Right lung (tissue), 10 donors: ENCODE measurements at places on chromosomes 3 and 15.

GRCh38 chr15:32908872-32909271 lies 191.1 kb downstream of the GREM1 start:
- DNase-seq: no peak

GRCh38 chr15:64775551-64776401 lies at the start of gene RBPMS2:
RBPMS2 (minus strand) TSS chr15:64775589; CDS start chr15:64775319, 270 bp downstream.
- DNase-seq: no peak

GRCh38 chr15:49813625-49814024 lies 192.8 kb downstream of the DTWD1 start:
- DNase-seq: peak; percentile 41

DNA sequence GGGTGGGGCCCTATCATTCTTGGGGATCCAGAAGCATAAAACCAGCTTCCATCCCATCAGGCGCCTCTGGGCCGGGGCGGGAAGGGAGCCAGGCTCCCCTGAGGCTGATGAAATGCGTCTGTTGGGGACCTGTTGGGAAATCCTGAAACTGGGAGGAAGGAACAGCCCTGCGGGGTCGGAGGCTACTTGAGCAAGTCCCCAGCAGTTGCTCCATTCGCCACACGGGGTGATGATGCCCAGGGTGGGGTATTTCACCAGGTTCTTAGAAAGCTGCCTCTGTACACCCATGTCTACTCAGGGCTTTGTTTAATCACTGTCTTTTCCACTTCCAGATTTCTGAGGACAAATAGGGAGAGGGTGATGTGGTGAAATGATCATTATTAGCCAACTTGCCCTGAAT lies 25.4 kb upstream of the TSEN2 start:
- no peak for DNase-seq

DNA sequence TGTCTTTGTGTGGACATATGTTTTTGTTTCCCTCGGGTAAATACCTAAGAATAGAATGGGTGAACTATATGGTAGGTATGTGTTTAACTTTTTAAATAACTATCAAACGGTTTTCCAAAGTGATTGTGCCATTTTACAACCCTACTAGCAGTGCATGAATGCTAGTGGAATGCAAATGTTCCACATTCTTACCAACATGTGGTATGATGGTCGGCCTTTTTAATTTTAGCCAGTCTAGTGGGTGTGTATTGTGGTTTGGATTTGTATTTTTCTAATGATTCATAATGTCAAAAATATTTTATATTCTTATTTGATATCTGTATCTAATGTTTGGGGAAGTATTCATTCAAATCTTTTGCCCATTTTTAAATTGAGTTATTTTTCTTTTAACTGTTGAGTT lies 68.2 kb upstream of the SMAD3 start:
- no peak for DNase-seq

- no peak for DNase-seq
Measured at GRCh38 chr3:66037330-66037985, 1.3 kb downstream of the MAGI1 start.

DNA sequence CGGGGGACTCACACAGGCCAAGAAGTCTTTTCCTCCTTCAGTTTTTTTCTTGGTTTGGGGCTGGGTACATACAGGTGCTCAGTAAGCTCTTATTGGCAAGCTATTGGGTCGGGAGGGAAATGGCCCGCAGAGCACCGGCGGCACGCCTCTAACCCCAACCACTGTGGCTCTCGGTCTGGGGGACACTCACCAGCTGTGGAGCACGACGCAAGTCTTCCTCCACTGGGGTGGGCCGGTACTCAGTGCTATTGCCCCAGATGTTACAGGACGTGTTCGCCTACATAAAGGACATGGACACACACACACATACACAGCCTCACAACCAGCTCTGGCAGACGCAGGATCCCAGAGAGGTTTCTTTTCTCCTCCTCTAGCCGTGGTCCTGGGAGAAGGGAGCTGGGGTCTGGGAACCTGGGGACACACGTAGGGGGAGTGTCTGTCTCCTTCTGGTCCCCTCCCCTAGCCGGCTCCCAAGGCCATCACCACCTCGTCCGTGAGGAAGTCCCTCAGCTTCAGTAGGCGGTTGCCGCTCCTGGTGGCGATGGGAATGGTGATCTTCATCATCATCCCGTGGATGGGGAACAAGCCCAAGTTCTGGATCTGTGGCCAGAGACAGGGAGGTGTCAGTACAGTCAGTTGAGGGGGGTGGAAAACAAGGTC lies 33.4 kb downstream of the FEM1B start:
- DNase-seq: no peak

- DNase-seq: no peak
Measured at GRCh38 chr3:138825336-138825735, 9.4 kb downstream of the PIK3CB start.

DNA sequence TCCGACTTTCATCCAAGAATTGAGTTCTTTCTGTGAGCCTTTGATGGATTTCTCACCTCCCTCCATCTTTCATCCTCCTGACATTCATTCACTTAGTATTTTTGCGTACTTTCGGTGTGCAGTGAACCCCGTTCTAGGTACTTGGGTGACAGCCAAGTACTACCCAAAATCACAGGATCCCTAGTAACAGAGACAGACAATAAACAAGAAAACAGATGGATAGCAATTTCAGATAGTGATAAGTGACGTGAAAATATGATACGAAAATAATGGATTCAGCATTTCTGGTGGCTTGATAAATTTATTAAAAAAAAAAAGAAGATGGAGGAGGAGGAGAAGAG lies 264 bp upstream of the CMTM6 start:
- DNase-seq: no peak

DNA sequence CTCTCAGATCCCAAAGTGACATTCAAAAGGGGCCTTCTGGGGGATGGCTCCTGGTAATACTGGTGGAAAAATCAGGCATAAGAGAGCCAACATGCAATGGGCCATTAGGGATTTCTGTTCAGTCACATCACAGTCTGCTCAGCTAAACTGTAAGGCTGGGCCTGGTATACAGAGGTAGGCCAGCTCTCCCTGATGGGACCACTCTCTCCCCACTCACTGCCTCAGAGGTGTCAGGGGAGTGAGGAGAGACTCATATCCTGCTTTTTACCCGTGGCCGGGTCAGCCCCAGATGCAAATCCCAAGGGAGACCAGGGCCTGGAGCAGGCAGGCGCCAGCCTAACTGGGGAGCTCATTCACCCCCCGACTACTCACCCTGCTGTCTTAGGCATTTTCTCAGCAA lies 48.1 kb upstream of the TPM1 start:
- no peak for DNase-seq

DNA sequence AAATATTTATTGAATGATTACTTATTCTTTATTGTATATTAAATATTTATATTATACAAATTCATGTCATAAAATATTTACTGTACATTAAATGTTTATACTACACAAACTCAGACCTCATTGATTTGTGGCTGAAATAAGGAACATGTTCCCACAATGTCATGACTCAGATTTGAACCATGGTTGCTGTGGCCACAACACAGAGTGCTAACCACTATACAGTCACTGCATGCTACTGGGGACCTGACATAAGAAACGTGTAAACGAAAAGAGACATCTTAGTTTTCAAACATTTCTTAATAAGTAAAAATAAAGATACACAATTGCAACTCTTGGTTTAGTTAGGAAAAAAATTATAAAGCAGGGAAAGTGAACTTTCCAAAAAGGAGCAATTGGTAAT lies 99.1 kb upstream of the AGTR1 start:
- no peak for DNase-seq

DNA sequence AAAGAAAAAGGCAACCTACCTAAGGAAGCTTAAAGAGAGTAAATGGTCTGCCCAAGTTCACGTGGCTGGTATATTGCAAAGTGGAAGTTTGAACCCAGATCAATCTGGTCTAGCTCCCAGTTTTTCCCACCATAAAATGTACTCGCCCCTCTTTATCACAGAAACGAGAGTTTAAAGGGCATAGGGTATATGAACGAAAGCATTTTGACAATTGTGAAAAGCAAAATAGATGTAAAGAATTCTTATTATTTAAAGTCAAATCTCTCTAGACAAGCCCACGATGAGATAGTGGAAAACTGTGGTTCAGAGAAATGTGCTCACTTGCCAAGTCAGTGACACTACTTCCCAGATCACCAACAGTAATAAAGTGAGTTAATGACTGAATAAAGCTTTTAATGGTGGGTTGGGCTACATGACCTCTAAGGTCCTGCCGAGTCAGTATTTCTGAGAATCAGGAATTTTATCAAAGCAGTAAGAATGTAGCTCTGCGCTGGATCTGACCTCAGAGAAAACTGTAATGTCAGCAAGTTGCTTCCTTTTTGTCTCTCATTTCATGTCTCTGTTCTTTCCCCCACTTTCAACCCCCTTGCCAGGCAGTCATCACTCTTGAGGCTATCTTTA lies 23.3 kb upstream of the NEO1 start:
- no peak for DNase-seq

DNA sequence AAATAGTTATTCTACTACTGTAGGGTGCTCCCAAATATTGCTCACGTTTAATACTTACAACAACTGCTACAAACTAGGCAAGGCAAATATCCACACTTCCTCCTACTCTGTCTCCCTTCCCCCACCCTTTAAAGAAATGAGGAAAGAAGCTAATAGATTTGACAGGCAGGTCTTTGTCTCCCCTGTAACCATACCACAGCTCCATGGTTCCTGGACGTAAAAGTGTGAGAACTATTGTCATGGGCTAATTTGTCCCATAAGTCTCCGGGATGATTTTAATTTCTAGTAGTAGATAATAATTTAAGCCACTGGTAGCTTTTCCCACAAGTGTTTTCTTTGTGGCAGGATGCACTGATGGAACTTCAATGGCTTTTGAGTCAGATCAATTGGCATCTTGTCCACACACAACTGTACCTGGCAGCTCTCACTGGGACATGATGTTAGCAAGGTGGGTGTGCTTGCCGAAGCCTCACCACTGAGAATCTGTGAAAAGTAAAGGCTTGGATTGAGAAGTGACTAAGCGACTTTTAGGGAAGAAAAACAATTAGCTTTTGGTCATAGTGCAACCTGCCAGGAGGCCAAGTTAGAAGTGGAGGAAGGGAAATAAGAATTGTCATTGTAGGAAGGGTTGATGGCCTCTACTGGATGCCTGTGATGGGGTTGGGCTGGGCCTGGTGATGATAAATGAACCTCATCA lies 1.4 kb upstream of the CPOX start:
- no peak for DNase-seq

DNA sequence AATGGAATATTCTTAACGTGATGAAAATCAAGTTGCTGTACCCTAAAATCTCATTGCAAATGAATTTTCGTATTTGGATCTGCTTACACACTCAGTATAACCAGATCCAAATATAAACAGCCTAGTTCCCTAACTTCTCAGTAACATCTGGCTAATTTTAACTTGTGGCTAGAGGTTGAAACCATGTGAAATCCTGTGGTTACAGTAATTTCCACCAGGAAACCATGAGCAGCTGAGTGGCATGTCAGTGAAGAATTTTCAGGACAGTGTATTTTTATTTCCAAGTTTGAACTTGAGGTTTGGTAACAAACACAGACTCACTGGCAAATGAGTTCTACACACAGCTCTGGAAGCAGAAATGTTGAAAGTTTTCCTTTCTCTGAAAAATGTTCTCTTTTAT lies 754.1 kb downstream of the NR2F2 start:
- DNase-seq: no peak

DNA sequence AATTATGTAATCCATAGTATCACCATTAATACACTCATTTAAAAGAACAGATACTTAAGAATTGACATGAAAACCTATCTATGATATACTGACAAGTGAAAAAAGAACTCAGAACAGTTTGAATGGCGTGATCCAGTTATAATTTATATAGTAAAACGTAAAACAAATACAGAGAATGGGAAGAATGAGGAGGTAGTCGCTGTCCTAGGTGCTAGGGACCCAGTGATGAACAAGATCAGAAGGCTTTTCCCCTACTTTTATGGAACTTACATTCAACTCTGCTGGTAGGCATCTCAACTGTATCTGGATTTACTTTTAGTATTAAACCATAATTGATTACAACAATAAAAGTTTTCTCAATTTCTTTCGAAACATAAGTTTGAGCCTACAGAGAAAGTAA lies 31.8 kb downstream of the GSK3B start:
- no peak for DNase-seq

GRCh38 chr3:171277456-171278298 lies 182.5 kb downstream of the TNIK start:
- no peak for DNase-seq

GRCh38 chr3:127800508-127800907 lies 21.8 kb downstream of the MGLL start:
- DNase-seq: no peak

DNA sequence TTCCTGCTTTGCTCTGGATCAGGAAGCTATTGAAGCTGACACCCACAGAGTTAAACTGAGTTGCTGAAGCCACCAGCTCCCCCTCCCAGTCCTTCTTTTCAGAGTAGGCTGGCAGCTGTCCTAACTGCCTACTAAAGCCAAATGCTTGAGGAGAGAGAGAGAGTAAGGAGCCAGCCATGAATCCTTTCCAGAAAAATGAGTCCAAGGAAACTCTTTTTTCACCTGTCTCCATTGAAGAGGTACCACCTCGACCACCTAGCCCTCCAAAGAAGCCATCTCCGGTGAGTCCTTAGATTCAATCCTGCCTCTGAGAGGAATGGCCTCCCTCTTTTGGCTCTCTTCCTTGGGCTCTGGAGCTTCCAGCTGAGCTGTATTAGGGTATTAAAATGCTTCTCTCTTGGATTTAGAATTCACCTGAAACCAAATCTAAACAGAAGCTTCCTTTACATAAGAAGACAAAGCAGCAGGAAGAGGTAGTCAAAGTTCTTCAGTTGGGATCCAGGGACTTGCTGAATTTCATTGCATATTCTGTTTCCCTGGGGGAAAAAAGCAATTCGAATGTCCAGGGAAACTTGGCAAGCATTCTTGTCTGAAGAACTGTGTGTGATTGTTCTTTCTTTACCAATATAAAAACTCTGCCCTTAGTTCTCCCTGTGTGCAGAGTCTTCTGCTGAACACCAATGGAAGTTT lies at the start of gene SLC15A2:
Gene SLC15A2 (plus strand): TSS at position 101 of the 690 bp plus-strand sequence. CDS start 76 bp downstream, at position 177.
- peak; percentile 51 for DNase-seq

- no peak for DNase-seq
Measured at GRCh38 chr3:132756108-132756650, 34.0 kb upstream of the NPHP3 start.

- DNase-seq: no peak
Measured at GRCh38 chr15:100810831-100811230, 68.8 kb upstream of the ALDH1A3 start.

DNA sequence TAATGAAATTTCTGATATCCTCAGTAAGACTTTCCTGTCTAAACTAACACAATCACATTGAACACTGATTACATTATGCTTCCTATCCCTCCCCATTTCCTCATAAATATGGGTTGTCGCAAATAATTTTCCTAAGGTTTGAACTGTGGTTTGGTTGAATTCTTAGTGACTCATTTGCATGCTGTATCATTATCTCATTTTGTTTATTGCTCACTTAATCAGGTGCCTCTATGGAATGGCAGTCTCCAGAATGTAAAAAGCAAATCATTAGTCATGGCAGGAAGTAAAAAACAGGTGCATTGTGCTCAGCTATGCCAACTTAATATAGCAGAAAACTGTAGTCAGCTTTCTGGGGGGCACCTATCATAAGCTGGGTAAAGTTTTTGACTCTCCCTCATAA lies 216.0 kb upstream of the ZBTB20 start:
- no peak for DNase-seq
